ENCODE measurements at places on chromosomes 7 and 10. TPM values are rescaled to one million over a fixed set of nuclear protein-coding genes. Genes with fewer than 3 reads are reported as not detected.

NUB1 gene
- total RNA-seq = 56.8 TPM

GRCh38 chr7:21352540-21353387, 75.1 kb upstream of the SP4 start:
- H3K4me3 ChIP-seq = no peak overlapping the region
- peaks cover 8% of the 10 kb centered on the region for H3K27me3 ChIP-seq

RHOBTB1 gene
- 23.6 TPM for total RNA-seq

DNA sequence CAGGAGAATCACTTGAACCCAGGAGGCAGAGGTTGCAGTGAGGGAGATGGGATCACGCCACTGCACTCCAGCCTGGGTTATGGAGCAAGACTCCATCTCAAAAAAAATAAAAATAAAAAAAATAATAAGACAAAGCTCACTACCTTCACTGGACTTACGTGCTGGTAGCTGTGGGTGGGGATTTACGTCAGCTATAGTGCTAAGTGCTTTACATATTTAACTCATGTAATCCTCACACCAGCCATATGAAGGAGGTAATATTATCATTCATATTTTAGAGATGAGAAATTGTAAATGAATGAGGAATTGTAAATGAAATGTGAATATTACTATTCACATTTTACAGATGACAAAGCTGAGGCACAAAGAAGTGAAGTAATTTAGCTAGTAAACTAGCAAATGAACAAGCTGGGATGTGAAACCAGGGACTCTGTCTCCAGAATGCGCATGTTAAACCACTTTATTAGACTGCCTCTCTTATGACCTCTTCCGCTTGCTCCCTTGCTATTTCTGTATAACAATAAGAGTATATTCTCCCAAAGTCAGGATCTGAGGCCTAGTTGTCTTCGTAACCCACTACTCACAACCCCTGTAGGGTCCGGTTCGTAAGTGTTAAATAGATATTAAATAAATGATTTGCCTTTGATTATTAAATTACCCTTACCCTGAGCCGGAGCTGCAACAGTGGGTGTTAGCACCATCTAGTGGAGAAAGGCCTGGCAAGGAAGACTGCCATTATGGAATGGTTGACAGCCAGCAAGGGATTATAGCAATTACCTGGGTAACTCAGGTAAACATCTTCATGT, 70.2 kb downstream of the HTR7 start:
- H3K4me1 ChIP-seq = no peaks in the 10 kb centered on the region
- H3K36me3 ChIP-seq = no peaks in the 10 kb centered on the region
- no peak overlapping the region for H3K27ac ChIP-seq
- no peak for DNase-seq

GRCh38 chr10:71608819-71609768, 110.5 kb downstream of the C10orf105 start:
- peaks cover 32% of the 10 kb centered on the region for H3K4me1 ChIP-seq
- peak; percentile 84 for DNase-seq
- H3K27ac ChIP-seq = no peak overlapping the region
- no peaks in the 10 kb centered on the region for H3K27me3 ChIP-seq
- no peaks in the 10 kb centered on the region for H3K36me3 ChIP-seq
- H3K4me3 ChIP-seq = no peak overlapping the region

DNA sequence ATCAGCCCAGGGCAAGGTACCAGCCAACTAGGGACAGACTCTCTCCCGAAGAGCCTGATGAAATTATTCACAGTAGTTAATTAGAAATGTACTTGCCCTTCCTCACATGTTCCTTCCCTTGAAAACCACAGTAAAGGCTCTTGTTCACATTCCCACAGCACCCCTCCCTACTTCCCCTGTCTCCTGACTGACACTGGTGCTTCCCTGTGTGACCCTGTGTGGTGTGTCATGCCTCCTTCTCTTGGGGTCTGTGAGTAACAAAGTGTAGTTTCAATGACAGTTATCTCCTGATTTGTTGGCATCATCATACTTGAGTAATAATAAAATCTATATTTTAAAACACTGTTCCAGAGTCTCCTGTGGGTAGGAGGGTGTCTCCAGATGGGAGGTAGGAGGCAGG, 209.7 kb downstream of the ABCA13 start:
- H3K36me3 ChIP-seq = no peaks in the 10 kb centered on the region
- H3K4me3 ChIP-seq = no peak overlapping the region
- H3K4me1 ChIP-seq = no peaks in the 10 kb centered on the region
- DNase-seq = no peak
- H3K27me3 ChIP-seq = 0 out of 2 replicates have a peak, but pooled peaks cover 3% of the 10 kb centered on the region

TMEM229A gene
- total RNA-seq = not detected

- DNase-seq = no peak
- H3K4me1 ChIP-seq = no peaks in the 10 kb centered on the region
- H3K27me3 ChIP-seq = no peaks in the 10 kb centered on the region
- H3K36me3 ChIP-seq = no peaks in the 10 kb centered on the region
Observed at GRCh38 chr10:26994743-26995142, 105.6 kb downstream of the ANKRD26 start.

DNA sequence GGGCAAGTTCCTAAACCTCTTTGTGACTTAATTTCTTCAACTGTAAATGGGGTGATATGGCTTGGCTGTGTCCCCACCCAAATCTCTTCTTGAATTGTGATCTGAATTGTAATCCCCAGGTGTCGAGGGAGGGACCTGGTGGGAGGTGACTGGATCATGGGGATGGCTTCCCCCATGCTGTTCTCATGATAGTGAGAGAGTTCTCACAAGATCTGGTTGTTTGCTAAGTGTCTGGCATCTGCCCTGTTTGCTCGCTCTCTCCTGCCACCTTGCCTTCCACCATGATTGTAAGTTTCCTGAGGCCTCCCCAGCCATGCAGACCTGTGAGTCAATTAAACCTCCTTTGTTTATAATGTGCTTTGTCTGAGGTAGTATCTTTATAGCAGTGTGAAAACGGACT, 177.0 kb downstream of the MYOF start:
- H3K27ac ChIP-seq = no peak overlapping the region
- H3K27me3 ChIP-seq = no peaks in the 10 kb centered on the region
- no peaks in the 10 kb centered on the region for H3K36me3 ChIP-seq
- H3K4me1 ChIP-seq = no peaks in the 10 kb centered on the region
- no peak overlapping the region for H3K4me3 ChIP-seq

DNA sequence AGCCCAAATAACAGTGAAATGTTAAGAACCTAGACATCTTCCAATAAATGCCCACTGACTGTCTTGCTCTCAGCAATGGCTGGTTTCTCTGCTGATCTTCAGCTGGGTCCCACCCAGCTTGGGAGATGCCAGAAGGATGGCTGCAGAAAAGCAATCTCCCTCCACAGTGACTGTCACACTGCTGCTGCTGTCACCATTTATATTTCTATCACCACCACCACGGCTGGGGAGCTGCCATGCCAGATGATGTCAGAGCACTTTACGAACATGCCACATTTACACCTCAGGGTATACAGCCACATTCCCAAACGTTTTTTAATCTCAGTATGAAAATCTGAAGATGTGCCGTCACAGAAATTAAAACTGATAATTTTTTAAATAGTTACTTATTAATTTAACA, 29.8 kb upstream of the FRMD4A start:
- DNase-seq = no peak
- H3K4me1 ChIP-seq = peaks cover 27% of the 10 kb centered on the region
- no peaks in the 10 kb centered on the region for H3K36me3 ChIP-seq
- H3K27ac ChIP-seq = no peak overlapping the region

PDCD4 gene
- total RNA-seq = 55.0 TPM

DNA sequence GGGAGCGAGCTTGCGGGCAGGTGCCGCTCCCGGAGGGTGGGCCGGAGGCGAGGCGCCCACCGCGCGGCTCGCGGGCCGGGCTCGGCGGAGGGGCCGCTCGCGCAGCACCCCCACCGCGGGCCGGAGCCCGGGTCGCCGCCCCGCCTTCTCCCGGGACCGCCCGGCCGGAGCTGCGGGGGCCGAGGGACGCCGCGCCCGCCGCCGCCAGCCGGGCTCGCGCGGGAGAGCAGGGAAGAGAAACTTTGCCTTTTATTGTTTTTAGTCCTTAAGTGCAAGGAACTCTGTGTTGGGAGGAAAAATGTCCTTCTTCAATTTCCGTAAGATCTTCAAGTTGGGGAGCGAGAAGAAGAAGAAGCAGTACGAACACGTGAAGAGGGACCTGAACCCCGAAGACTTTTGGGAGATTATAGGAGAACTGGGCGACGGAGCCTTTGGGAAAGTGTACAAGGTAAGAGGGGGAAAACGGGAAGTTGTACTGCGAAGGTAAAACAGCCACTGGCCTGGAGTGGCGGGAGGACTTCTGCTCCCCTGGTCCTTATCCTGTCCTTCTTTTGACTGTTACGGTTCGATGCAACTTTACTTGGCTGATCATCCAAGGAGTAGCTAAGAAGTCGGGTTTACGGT, 620 bp downstream of the SLK start:
- H3K27ac ChIP-seq = no peak overlapping the region
- no peaks in the 10 kb centered on the region for H3K27me3 ChIP-seq
- no peaks in the 10 kb centered on the region for H3K36me3 ChIP-seq
- DNase-seq = peak; percentile 13

- H3K4me3 ChIP-seq = no peak overlapping the region
- H3K27ac ChIP-seq = no peak overlapping the region
- H3K36me3 ChIP-seq = no peaks in the 10 kb centered on the region
- H3K4me1 ChIP-seq = no peaks in the 10 kb centered on the region
- no peak for DNase-seq
Observed at GRCh38 chr10:86083206-86083605, 283.4 kb downstream of the GRID1 start.

GRCh38 chr10:130656187-130656575, 520.0 kb downstream of the GLRX3 start:
- H3K4me1 ChIP-seq = no peaks in the 10 kb centered on the region
- H3K4me3 ChIP-seq = no peak overlapping the region

ZNF92 gene
- total RNA-seq = 28.5 TPM

- no peaks in the 10 kb centered on the region for H3K36me3 ChIP-seq
- no peak overlapping the region for H3K4me3 ChIP-seq
- no peaks in the 10 kb centered on the region for H3K27me3 ChIP-seq
- no peak overlapping the region for H3K27ac ChIP-seq
Observed at GRCh38 chr10:111129363-111129762, 52.5 kb downstream of the ADRA2A start.

LMOD2 gene
- total RNA-seq = not detected

DNA sequence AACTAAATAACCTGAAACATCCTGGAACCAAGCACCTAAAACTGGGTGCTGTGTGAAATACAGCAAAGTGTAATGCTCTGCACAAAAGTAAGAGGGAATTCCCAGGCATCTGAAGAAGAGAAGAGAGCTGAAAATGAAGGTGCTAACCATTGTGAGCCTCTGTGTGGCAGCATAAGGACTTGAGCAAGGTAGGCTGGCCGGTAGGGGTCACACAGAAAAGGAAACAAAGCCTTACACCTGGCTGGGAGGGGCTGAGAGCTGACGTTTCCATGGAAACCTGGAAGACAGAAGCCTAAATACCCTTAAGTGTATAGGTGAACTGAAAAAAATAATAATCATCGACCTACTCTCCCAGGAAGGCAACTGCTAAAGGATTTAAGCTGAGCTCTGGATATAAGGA, 48.6 kb downstream of the CUL1 start:
- DNase-seq = no peak
- H3K4me3 ChIP-seq = no peak overlapping the region
- H3K27ac ChIP-seq = no peak overlapping the region

DNA sequence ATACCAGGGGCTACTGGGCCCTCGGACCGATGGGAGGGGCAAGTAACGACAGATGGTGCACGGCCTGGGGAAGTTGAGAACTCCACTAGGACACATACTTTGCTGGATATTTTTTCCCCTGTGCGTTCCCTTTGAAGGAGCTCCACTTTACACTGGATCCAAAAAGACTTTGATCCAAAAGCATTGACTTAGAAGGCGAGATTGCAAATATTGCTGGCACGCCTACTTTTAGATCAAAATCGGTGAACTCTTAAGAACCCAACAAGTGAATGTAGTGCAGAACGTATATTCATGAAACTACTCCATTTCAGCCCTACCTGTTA, 436 bp upstream of the SLC25A13 start:
- no peak for DNase-seq
- no peaks in the 10 kb centered on the region for H3K36me3 ChIP-seq
- H3K27ac ChIP-seq = peak overlapping the region; percentile 87
- peaks cover 4% of the 10 kb centered on the region for H3K4me1 ChIP-seq

GRCh38 chr7:45578022-45578421, 3.9 kb downstream of the ADCY1 start:
- H3K4me3 ChIP-seq = no peak overlapping the region
- H3K36me3 ChIP-seq = no peaks in the 10 kb centered on the region
- no peak for DNase-seq
- H3K27ac ChIP-seq = no peak overlapping the region
- no peaks in the 10 kb centered on the region for H3K4me1 ChIP-seq
- peaks cover 9% of the 10 kb centered on the region for H3K27me3 ChIP-seq

- DNase-seq = peak; percentile 13
- H3K4me3 ChIP-seq = no peak overlapping the region
- H3K4me1 ChIP-seq = peaks cover 32% of the 10 kb centered on the region
- peak overlapping the region; percentile 33 for H3K27ac ChIP-seq
- no peaks in the 10 kb centered on the region for H3K27me3 ChIP-seq
Observed at GRCh38 chr10:4847561-4848355, 21.8 kb downstream of the AKR1E2 start.

Measured in SJCRH30 (cell line).